Caki2 (cell line): ENCODE measurements at places on chromosomes 11 and 22.

DNA sequence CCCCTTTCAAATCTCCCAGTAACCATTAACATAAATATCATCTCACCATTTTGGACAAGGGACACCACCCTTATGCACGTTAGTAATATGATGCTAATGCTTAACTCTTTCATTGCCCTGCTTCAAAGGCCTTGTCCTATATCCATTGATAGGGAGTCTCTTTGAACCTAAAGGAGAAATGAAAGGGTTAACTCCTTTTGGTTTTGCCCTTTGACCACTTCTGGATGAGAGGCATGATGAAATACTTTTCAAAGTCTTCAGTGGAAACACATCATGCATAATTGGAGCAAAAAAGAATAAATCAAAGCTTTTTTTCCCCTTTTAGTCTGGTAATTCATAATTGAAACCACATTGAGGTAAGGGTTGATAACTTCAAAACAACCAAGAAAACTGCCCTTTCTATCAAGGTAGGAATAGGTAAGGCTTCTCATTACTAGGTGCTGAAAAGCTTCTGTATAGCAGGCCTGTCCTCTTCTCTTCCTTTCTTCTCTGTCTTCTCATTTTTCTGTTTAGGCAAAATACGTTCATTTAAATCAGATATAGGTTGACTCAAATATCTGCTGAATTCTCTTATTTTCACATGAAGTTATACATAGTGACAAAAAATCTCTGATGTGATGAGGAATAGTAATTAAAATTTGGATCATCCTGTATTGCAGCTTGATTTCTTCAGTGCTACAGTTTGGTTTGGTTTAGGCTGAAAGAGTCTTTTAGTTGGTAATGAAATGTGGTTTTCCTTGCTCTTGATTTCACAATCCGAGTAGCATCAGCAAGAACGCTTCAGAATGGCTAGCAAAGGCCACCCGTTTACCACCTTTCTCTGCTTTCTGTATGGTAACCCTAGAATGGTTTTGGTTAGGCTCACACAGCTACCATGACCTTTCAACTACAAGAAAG, 94.8 kb downstream of the EXT2 start:
- DNase-seq = no peak

DNA sequence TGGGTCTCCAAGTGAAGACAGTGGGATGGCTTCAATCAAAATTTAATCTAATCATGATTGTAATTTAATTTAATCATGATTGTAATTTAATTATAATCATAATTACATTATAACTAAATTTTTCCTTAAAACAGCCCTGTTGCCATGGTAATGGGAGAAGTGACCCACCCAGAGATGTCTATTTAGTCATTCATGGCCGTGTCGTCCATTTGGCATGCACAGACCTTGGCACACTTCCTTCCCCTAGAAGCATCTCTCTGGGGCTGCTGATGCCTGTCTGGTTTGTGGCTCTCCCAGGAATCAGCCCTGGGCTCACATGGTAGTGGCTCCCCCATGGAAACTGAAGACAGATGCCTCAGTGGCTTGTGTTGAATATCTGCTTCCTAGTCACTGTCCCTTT, 27.0 kb downstream of the P4HA3 start:
- no peak for DNase-seq

DNA sequence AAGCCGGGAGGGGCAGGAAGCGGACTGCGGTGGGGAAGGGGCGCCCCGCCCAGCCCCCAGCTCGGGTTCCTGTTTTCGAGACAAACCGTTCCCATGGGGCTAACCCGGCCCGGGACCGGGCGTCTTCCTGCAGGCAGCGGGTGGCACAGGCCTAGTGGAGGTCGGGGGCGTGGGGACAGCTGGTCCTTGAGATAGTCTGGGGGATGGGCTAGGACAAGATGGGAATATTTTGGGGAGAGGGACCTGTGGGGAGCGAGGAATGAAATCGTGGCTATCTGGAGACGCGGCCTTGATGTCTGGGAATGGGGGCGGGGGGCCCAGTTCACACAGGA, 1.2 kb upstream of the RASGRP2 start:
- no peak for DNase-seq

GRCh38 chr22:23763579-23763945, 772 bp downstream of the C22orf15 start:
- no peak for DNase-seq

- no peak for DNase-seq
Measured at GRCh38 chr11:125165843-125166763, 1.6 kb downstream of the PKNOX2 start.

DNA sequence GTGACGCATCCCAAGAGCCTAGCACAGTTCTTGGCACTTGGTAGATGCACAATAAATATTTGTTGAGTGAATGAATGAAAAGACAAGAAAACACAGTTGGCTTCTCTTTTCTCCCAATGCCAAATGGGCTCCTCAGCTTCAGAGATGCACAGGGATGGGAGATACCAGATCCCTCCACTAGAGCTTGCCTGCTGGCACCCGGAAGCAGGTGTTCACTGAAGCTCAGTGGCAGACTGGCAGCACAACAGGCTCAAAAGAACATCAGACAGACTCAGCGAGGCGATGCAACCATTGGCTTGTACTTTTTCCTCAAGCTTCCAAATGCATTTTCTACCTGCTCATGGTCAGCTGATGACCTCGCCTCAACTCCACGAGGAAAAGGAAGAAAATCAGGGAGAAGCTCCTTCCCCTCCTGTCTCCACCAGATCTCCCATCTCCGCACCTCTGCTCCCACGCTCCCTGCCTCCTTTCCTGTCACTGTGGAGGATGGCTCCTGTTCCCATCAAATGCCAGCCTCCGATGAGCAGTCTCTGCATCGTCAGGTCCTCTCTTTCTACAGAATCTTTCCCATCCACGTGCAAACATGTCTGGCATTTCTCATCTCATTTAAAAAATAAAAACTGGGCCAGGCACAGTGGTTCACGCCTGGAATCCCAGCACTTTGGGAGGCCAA, 5.8 kb downstream of the RAPSN start:
- DNase-seq = no peak

GRCh38 chr11:110565357-110566336, 135.9 kb downstream of the FDX1 start:
- no peak for DNase-seq

DNA sequence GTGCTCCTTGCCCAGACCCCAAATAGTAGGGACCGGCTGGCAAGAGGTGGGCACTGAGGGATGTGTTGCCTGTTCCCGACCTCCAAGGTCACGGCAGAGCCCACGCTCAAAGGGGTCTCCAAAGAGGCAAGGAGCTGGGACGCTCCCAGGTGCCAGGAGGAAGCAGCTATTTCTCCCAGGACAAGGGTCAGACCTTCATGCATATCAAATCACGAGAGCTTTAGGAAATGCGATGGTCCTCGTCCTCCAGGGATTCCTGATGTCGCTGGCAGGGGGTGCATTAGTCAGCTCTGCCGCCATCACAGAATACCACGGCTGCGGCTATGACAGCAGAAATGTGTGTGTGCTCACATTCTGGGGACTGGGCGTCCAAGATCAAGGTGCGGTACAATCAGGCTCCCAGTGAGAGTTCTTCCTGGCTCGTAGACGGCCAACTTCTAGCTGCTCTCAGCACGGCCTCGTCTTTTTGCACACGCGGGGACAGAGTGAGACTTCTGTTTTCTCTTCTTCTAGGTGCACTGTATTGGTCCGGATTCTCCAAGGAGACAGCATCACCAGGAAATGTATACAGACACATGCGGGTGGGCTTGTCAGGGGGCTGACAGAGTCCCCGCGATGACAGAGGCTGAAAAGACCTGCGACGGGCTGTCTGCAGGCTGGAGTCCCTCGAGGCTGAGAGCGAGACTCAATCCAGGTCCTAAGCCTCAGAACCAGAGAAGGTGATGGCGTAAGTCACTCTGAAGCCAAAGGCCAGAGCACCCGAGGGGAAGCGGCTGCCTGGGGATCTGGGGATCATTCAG, 81.6 kb downstream of the SHANK2 start:
- no peak for DNase-seq

DNA sequence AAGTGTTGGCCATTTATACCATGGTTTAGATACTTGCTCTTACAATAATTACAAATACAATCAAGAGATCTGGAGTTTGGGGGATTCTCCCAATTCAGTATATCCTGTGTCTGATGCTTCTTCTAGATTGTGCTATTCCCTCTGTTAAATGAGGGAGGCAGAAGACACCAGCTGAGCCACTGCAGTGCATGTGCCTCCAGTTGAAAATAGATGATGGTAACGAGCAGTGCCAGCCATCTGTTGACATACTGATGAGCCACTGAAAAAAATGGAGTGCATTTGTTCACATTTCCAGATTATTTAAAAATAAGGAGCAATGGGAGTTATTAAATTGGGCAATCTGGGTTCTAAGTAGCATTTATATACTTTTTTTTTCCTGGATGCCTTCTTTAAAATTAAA, 1428.0 kb upstream of the TENM4 start:
- DNase-seq = no peak

- peak; percentile 69 for DNase-seq
Measured at GRCh38 chr11:63610604-63611394, 3.4 kb downstream of the PLAAT3 start.

DNA sequence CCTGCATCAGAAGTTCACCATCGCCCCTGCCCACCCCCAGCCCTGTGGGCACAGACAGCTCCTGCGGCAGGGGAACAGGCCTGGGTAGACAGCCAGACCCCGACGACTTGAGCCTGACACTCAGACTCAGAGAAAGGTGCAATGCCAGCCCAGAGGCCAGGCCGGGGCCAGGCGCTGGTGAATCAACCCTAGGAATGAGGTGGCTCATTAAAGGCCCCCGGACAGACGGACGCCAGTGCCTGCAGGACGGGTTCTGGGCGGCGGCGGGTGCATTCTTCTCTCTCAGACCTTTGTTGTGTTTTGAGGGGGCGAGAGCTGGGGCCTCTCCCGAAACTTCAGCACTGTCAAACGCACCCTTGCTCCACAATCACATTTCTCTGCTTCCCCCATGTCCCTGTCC, 5.6 kb downstream of the OVOL1 start:
- no peak for DNase-seq

DNA sequence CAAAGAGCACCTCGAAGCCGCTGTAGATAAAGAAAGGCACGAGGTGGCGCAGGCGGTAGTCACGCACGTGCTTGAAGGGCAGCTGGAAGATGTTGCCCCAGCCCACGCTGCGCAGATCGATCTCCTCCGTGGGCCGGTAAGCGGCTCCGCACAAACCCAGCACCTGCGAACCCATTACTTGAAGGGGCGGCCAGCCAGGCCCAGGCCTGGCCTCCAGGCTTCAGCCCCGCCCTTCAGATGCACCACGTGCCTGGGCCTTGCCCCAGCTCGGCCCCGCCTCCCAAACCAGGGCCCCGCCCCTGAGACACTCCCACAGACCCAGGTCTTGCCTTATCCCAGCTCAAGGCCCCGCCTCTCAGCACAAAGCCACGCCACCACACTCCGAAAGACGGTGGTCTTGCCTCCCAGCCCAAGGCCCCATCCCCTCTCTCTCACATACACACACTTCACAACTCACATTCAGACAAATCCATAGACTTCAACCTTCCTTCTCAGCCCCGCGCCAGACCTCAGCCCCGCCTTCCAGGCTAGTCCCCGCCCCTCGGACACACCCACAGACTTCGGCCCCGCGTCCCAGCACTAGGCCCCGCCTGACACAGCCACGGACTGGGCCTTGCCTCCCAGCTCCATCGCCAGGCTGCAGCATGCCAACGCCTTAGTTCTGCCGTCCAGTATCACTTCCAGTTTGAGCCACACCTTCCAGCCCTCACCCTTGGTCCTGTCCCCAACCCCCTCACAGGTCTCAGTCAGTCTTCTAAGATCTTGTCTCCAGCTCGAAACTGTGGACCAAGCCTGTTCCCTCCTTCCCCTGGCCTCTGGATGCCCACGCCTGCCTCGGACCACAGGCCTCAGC, 7.0 kb downstream of the UNC93B1 start:
- DNase-seq = peak; percentile 69

- DNase-seq = no peak
Measured at GRCh38 chr11:130980071-130980862, 64.0 kb upstream of the SNX19 start.
